Stomach (tissue), 19 donors: ENCODE measurements at places on chromosomes 2 and 18. TPM values are rescaled to one million over a fixed set of nuclear protein-coding genes. Genes with fewer than 3 reads are reported as not detected.

- no peak for DNase-seq
These were observed 307.6 kb upstream of the MYT1L start for GRCh38 chr2:2638547-2639220.

DNA sequence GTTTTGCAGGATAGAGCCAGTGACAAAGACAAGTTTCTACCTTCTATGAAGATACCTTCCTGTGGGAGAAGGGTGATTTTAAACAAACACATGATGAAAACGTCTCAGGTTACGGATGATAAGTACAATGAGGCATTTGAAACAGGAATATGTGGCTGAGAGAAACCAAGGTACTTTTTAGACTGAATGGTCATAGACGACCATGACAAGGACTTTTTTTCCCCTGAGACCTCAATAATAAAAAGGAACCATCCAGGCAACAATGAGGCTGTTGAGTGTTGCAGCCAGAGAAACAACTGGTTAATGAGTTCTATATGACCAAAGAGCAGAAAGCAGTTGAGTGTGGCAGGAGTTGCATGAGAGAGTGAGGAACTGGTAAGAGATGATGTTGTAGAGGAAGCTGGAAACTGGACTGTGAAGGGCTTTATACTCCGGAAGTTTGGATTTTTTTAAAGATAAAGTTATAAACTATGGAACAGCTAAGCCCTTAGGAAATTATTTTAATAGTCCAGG lies 306.1 kb upstream of the CYRIA start:
- no peak for DNase-seq

Gene CXCR4
- total RNA-seq: not detected

Gene GALNT3
- 81.9 TPM for total RNA-seq

DNA sequence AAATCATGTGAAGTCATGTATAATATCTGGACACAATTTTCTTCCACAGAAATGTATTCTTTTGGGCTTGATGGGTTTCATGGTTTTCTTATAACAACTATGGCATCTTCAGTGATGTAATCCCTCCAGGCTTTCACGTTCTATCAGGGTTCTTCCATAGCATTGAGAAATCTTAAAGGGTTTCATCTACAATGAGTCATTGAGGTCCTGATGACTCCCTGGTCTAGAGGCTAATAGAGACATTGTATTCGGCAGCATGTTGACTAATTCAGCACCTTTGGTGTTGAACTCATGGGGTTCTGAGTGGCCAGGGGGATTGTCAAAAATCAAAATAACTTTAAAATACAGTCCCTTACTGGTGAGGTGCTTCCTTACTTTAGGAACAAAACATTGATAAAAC lies 614.0 kb upstream of the CRIM1 start:
- DNase-seq: no peak

DNA sequence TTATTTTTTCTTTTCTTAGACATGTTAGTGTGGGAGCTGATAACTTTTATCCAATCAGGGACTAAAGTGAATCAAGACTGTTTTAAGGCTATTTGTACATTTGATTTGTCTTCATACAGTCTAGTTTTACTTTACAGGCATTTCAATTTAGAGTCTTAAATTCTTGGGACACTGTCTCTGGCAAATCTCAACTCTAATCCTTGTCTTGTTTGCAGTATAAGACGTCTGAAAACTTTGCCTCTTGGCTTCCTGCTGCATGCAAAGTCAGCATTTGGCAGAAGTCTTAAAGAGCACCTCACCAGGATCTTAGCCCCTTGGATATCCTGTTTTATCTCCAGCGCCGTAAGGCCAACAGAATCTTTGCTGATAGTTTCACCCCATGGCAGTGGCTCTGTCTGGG lies 30.3 kb downstream of the SPOPL start:
- no peak for DNase-seq

Gene D2HGDH
- total RNA-seq: 24.6 TPM

DNA sequence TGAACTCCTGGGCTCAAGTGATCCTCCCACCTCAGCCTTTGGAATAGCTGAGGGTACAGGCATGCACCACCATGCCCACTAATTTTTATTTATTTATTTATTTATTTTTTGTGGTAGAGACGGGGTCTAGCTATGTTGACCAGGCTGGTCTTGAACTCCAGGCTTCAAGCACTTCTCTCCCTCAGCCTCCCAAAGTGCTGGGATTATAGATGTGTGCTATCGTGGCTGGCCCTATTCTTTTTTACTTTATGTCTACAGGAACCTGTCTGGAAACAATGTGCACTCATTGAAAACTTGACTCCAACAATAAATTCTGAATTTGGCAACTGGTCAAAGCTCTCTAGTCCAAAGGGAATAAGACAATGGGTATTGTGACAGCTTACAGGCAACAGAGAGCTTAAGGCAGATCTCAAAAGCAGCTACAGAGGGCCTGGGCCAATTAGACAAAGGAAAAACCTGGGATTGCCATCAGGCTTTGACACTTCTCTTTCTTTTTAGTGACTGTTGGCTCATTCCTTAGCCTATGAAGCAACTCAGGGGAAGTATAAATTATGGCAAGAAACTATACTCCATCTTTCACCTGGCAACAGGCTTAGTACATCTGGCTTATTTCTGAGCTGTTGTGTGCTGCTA lies 55.1 kb upstream of the RAPGEF4 start:
- peak; percentile 73 for DNase-seq

DNA sequence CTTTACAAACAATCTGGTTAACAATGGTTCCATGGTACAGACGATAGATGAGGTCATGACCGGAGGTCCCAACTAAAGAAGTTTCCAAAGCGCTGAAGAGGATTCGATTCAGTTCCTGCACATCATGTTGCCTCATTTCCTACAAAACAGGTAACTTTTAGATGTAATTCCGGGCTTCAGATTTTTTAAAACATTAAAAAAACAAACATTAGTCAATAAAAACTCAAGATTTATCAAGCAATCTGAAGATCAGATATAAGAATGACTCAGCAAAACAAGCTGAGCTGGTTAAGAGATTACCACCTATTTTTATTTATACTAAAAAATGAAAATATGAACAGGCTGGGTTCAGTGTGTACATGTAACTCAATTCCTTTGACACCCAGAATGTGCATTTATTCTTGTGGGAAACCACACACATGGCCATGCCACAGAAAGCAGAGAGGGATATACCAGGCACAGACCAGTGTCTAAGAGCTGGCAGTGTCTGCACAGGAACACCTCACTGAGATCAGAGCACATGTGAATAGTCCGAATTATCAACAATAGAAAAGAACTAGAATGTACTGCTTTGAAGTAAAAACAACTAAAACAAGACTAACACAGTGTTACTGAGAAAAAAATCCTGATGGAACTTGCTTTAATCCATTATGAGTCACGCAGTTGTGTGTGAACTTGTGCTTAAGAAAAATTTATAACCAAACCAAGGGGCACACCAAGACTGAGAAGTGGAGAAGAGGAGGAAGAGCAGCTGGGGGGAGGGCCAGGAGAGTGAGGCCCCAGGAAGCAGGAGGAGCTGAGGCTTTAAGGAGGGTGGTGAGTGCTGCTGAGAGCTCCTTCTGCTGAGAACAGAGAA lies 9.5 kb downstream of the USP40 start:
- DNase-seq: peak; percentile 16

DNA sequence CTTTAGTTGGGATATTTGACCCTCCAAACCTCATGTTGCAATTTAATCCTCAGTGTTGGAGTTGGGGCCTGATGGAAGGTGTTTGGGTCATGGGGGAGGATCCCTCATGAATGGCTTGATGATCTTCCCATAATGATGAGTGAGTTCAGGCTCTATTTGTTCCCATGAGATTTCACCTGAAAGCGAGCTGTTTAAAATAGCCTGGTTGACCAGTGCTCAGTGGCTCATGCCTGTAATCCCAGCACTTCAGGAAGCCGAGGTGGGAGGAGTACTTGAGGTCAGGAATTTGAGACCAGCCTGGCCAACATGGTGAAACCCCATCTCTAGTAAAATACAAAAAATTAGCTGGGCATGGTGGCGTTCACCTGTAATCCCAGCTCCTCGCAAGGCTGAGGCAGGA lies 14.9 kb upstream of the PSME4 start:
- DNase-seq: no peak

Gene SP5
- total RNA-seq: 0.92 TPM

DNA sequence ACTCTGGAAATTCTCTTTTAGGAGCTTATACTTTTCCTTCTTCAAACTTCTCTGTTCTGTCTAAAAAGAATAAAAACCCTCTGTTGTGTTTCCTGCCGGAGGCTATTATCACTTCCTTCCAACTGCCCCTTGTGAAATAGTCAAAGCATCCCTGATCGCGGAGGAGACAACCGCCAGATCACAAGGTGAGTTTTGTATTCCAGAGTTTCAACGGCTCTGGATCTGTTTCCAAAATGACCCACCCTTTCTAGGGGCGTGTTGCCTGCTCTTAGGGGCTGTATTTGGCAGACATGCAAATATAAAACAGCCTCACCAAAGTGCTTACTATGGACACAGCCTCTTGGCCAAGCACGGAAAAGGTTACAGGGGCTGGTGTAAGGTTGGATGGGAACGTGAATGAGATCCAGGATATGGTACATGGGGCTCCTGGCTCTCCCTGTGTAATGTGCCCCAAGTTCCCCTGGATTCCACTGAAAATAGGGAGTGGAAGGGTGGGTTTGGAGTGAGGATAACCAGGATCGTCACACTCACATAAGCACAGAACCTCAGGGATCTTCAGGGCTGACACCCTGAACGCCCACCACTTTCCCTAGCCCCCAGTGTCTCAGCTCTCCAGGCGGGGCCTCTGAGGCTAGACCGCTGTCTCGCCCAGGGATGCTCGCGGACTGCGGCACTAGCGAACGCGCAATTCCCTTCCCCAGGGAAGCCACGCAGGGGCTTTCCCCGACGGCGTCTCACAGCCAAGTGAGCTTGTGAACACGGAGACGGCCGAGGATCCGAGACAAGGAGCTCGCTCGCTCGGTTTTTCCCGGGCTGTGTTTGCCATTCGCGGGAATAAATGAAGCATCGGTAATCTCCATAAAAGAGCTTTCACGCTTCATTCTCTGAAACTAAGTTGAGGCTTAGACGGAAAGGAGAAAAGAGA lies 14.4 kb downstream of the EN1 start:
- no peak for DNase-seq

GRCh38 chr2:43018179-43019024 lies 208.0 kb downstream of the ZFP36L2 start:
- DNase-seq: peak; percentile 72

DNA sequence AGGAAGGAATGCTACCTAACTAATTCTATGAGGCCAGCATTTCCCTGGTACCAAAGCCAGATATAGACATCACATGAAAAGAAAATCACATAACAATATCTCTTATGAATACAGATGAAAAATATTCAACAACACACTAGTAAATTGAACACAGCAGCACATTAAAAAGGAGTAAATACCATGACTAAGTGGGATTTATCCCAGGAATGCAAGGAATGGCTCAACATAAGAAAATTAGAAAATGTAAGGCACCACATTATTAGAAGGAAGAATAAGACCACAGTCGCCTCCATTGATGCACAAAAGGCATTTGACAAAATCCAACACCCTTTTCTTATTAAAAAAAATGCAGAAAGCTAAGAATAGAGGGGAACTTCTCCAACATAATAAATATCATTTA lies 133.9 kb downstream of the TTC32 start:
- DNase-seq: no peak

DNA sequence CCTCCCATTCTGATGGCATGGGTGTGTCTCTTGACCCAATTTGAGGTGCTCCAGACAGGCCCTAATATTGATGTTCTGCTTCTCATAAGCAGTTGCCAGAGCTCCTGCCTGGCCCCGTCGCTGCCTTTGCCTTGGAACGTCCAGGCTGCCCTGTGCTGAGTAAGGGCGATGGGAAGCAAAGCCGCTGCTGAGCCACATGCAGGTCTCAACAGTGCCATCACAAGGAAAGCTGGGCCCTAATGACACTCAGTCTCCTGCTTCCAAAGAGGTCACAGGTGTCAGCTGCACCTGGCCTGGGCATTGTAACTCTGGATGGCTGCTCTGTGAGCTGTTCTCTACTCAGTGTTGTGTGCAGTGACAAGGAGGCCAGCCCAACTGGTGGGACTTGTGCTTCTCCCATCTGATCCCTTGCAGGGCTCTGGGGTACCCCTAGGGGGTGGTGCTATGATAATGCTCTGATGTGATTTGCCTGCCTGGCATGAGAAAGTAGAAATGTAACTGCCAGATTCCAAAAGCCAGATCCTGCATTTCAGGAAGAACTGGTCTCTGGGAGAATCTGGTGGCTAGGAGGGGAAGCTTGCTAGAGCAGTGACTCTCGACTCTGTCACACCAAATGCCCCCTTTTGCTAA lies 8.7 kb downstream of the TTC39C start:
- no peak for DNase-seq

DNA sequence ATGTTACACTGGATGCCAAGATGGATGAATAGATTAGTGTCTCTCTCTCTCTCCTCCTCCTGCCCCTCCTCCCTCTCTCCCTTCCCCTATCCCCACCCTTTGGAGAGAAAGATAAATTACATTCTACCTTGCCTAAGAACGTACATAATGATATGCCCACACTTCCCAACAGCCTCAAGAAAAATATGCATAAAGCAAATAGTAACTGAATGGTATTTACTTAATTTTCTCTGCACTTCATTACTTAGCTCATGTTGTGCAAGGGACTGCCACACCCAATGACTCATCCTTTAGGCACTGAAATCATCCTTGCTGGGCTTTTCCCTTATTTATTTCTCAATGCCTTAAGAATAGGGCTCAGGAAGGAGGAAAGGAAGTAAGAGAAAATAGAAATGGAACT lies 137.3 kb upstream of the PID1 start:
- peak; percentile 38 for DNase-seq

DNA sequence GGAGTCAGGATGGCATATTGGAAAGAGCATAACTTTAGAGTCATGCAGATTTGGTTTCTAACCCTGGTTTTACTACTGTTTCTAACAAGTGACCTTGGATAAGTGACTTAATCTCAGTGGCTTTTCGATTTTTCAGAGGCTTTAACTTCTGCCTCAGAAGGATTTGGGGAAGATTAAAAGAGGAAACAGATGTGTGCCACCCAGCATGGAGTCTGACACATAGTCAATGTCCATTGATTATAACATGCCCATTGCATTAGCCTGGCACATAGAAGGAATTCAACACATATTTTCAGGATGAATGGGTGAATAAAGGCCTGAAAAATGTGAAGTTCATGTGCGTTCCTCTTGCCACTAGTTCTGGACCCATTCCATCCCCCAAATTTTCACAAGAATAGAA lies 438.2 kb downstream of the EPHA4 start:
- no peak for DNase-seq

Gene GALNT1
- total RNA-seq: 44.3 TPM

GRCh38 chr2:72747344-72747743 lies 78.5 kb downstream of the EXOC6B start:
- no peak for DNase-seq

Gene PRSS56
- not detected for total RNA-seq

- no peak for DNase-seq
These were observed 73.0 kb downstream of the MYO1B start for GRCh38 chr2:191318037-191318728.

Gene IL36RN
- not detected for total RNA-seq
